Heart left ventricle (tissue), 16 donors: ENCODE measurements at places on chromosomes 1 and 21. TPM values are rescaled to one million over a fixed set of nuclear protein-coding genes. Genes with fewer than 3 reads are reported as not detected.

DNA sequence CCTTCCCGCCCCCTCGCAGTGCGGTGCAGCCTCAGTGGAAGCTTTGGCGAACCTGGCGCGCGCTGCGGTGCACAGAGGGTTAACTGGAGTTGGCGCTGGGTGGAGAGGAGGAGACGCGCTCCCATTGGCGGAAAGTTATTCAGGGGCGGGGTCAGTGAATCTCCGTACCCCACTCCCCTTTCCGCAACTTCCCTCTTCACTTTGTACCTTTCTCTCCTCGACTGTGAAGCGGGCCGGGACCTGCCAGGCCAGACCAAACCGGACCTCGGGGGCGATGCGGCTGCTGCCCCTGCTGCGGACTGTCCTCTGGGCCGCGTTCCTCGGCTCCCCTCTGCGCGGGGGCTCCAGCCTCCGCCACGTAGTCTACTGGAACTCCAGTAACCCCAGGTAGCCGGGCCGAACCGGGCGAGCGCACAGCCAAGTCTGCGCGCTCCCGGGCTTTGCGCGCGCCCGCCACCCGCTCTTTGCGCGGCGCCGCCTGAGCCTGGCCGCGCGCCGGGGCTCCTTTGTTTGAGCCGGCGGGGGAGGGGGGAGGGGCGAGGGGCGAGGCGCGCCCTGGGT is at the start of gene EFNA4:
Gene EFNA4, plus strand, starts transcription at position 191 of the 561 bp plus-strand sequence. Its CDS starts 84 bp downstream, at position 275.
- DNase-seq, result peak; percentile 86

DNA sequence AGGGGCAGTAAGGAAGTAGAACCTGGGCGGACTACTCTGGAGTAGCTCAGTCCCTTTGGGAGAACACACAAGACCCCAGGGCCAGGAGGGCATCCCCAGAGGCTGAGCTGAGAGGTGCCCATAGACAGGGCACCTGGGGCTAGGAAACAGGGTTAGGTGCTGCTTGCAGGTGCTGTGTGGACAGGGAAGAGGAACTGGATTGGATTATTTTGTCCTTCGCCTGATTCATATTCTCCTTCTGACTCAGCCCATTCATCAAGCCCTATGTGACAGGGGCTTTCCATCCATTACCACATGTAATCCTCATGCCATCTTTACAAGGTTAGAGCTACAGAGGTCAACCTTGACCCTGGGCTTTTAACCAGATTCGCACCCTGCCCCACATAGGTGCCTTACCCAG is 183.9 kb downstream of the C1orf94 start:
- DNase-seq, result no peak

Gene LEMD1
- 2.5 TPM for total RNA-seq

- no peak for DNase-seq
Observed at GRCh38 chr1:112165375-112165774, 175.9 kb upstream of the KCND3 start.

- no peak for DNase-seq
Observed at GRCh38 chr1:219773775-219774174, 154.6 kb downstream of the SLC30A10 start.

GRCh38 chr1:84687714-84688462 is 2.4 kb downstream of the SSX2IP start:
- no peak for DNase-seq

- DNase-seq, result no peak
Observed at GRCh38 chr1:234760303-234760723, 150.3 kb upstream of the IRF2BP2 start.

Gene C1orf185
- total RNA-seq, result not detected

Gene SDF4
- total RNA-seq, result 140 TPM

- DNase-seq, result no peak
Observed at GRCh38 chr1:61682891-61683290, 42.0 kb downstream of the TM2D1 start.

- DNase-seq, result no peak
Observed at GRCh38 chr1:67644566-67644965, 40.4 kb upstream of the GADD45A start.

DNA sequence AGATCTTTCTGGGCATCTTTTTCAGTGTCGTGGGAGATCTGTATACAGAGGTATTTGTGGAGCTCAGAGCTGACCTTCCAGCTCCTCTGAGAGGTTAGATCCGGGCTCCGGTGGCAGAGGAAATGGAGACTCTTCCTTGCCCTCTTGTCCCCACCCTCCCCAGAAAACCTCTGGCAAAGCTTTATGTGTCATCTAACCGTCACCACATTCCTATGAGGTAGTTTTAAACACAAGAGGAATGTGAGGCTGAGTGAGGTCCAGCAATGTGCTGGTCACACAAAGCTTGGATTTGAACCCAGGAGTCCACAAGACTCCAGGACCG is 1.2 kb downstream of the CD160 start:
- DNase-seq, result no peak

GRCh38 chr21:42512346-42513034 is 1.2 kb upstream of the SLC37A1 start:
- no peak for DNase-seq

Gene KCNE2
- total RNA-seq, result not detected

DNA sequence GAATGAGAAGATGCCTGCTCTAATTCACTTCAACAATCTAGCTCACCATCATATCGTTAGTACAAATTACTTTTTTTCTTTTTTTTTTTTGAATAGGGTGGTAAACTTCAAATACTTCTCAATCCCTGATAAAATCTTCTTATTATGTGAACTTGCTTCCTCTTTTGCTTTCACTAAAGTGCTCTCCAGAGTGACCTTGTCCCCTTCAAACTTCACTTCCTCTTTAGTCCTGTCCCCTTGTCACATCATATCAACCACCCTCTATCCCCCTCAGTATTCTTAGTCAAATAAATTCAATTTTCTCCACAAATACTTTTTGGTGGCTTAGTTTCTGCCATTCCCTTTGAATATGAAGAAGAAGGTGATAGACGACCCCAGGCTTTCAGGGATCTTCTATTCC is 124.9 kb upstream of the PLXNA2 start:
- no peak for DNase-seq

GRCh38 chr1:90107990-90108389 is 113.1 kb downstream of the ZNF326 start:
- DNase-seq, result no peak

GRCh38 chr1:230064283-230064682 is 2.8 kb upstream of the GALNT2 start:
- no peak for DNase-seq

GRCh38 chr1:53326598-53327181 is 1.2 kb downstream of the LRP8 start:
- DNase-seq, result no peak

- no peak for DNase-seq
Observed at GRCh38 chr1:150555971-150556865, 7.0 kb downstream of the ADAMTSL4 start.

GRCh38 chr1:206723805-206724472 is 39.2 kb downstream of the MAPKAPK2 start:
- DNase-seq, result no peak

Gene RHD
- total RNA-seq, result not detected

Gene RXFP4
- not detected for total RNA-seq

DNA sequence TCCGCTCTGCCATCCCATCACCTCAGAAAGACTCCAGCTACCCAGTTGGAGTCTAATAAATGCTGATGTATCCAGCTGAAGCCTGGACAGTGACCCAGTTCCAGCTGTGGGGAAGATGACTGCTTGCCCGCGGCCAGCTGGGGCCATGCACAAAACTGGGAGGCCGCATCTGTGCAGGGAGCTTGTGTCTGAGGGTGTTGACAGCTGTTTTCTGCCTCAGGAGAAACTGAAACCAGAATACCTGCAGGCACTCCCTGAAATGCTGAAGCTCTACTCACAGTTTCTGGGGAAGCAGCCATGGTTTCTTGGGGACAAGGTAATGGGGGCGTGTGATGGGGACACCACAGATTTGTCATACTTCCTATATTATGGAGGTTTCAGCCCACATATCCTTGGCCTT is 3.2 kb downstream of the GSTM2 start:
- DNase-seq, result no peak

DNA sequence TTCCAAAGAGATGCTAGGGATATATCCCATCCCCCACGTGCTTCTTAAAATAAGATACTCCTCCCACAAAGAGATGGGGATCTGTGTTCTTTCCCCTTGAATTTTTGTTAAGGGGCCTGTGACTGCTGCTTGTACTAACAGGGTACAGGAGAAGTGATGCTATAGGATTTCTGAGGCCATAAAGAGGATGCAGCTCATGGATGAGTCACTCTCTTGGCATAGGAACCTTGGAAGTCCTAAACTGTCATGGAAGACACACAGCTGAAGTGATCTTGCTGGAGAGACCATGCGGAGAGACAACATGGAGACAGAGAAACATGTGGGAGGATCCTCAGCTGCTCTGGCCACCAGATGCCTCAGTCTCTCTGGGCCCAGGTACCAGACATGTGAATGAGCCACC is 157.2 kb downstream of the S1PR1 start:
- no peak for DNase-seq

Gene FCRL2
- total RNA-seq, result not detected

- no peak for DNase-seq
Observed at GRCh38 chr21:39377444-39378050, 28.7 kb upstream of the HMGN1 start.

GRCh38 chr1:91818713-91818975 is 67.3 kb downstream of the TGFBR3 start:
- DNase-seq, result no peak

Gene SIK1
- total RNA-seq, result 10.8 TPM

DNA sequence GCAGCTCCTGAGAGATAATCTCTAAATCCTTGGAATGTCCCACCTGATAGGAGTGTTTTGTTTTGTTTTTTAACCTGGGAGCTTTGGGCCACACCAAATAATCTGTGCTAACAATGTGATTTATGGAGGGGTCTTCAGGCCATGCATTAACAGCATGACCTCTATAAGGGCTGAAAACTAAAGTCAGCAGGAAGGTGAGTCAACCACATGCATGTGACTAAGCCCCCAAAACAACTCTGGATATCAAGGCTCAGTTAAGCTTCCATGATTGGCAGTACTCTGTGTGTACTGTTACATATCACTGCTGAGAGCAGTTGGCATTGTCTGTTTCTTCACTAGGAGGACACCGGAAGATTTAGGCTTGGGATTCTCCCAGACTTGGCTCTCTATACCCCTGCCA is 10.7 kb downstream of the AUNIP start:
- no peak for DNase-seq

DNA sequence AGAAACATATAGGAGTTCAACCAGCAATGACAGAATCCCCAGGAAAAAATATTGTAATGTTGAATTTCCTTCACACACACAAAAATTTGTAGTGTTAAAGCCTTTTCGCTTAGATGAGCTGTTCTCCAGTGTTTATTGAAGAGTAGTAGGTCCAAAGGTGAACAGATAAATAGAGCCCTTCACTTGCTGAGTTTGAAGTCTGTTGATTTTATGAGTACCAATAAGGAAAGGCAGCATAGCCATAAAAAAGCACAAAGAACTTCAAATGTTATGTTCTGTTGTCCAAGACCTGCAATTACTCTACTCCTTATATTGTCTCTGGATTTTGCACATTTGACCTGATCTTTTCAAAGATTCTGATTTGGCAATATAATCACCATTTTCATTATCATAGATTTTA is 362.7 kb upstream of the B3GALT2 start:
- DNase-seq, result no peak

GRCh38 chr1:223815865-223816264 is 29.9 kb downstream of the TP53BP2 start:
- no peak for DNase-seq

Gene ALPL
- total RNA-seq, result 25.6 TPM

DNA sequence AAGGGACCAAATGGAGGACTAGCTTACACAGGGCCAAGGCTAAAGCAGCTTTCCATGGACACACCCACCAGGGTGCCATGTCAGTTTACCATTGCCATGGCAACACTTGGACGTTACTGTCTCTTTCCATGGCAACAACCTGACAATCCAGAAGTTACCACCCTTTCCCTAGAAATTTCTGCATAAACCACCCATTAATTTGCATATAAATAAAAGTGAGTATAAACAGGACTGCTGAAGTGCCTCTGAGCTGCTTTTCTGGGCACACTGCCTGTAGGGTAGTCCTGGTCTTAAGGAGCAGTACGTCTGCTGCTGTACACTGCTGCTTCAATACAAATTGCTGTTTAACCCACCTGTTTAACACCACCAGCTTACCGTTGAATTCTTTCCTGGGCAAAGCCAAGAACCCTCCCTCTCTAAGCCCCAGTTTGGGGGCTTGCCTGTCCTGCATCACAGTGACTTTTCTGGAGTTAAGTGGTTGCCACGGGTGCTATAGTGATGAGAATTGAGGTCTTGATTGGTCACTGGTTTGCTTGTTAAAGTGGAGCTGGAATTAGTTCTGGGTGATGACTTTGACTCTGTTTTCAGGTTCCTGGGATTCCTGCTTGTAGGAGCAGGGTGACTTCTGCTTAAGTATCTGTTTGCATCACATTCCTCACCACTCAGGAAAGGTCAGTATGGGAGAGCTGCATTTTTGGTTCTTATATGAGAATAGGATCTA is 83.2 kb downstream of the CLDN17 start:
- DNase-seq, result no peak

GRCh38 chr1:181350131-181350530 is 133.2 kb upstream of the CACNA1E start:
- DNase-seq, result no peak

DNA sequence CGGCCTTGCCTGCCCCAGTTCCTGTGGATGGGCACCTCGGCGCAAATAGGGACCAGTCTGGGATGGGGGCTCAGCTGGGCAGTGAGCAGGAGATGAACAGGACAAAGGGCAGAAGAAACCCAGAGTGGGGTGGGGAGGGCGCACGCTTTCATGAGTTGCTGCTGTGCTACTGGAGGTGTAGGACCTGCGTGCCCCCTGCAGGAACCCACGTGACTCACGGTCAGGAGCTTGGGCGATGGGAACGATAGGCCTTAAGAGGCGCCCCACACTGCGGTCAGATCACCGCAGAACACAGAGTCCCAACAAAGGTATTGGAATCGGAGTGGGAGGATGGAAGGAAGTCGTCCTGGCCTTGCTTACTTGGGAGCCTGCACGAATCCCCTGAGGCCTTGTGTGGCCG is 17.2 kb downstream of the PRDM15 start:
- DNase-seq, result no peak

Gene CAMK1G
- not detected for total RNA-seq

- DNase-seq, result no peak
Observed at GRCh38 chr1:248739572-248740205, 15.9 kb downstream of the LYPD8 start.

- DNase-seq, result no peak
Observed at GRCh38 chr21:35106246-35106835, 57.2 kb upstream of the RUNX1 start.

GRCh38 chr1:3222042-3222692 is 153.2 kb downstream of the PRDM16 start:
- DNase-seq, result no peak

Gene APP
- 395 TPM for total RNA-seq

Gene PCP4
- 5.6 TPM for total RNA-seq

- peak; percentile 86 for DNase-seq
Observed at GRCh38 chr1:155320661-155321617, at the start of gene RUSC1. RUSC1 (plus strand) TSS chr1:155320894; CDS start chr1:155321774, 880 bp downstream.

DNA sequence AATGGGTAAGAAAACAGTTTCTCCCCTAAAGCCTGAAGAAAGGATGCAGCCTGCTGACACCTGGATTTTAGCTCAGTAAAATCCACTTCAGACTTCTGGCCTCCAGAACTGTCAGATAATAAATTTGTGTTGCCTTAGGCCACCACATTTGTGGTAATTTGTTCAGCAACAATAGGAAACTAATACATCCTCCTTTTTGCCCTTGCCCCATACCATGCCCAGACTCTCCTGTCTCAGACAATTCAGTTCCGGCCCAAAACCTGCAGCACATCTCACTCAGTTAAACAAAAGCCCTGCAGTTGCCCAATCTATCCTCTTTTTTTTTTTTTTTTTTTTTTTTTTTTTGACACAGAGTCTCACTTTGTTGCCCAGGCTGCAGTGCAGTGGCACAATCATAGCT is 25.8 kb downstream of the SMIM12 start:
- DNase-seq, result no peak
